ENCODE measurements at places on chromosomes 4 and X.

DNA sequence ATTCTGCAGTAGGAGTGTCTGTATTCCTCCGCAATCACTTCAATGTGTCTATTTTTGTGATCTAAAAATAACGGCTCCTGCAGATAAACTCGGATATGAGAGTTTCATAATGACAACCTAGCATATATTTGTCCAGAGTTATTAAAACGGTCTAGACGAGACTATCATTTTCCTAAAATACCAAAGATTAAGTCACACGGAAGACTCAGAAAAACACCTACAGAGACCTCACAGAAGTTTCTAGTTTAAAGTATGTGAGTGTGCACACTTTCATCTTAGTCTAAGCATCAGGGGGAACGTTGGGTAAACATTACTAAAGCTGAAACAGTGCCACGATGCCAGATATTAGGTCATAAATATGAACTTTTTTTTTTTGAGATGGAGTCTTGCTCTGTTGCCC, 156.9 kb downstream of the AFAP1 start:
- DNase-seq, result no peak

DNA sequence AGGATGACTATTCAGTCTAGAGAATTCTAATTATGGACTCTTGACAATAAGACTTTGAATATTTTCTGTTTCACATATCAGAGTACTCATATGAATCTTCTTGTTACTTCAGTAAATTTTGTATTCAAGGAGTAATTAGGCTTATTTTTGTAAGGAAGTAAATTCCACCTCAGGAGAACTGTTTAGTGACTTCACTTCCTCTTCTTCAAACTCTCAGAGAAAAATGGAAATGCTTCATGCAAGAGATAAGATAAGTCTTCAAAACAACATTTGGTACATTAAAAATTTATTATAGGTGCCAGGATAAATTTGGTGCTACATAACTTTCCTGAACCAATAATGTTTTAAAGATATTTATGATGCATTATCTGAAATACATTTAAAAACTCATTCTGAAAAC, 1421.9 kb downstream of the PCDH7 start:
- peak; percentile 2 for DNase-seq

DNA sequence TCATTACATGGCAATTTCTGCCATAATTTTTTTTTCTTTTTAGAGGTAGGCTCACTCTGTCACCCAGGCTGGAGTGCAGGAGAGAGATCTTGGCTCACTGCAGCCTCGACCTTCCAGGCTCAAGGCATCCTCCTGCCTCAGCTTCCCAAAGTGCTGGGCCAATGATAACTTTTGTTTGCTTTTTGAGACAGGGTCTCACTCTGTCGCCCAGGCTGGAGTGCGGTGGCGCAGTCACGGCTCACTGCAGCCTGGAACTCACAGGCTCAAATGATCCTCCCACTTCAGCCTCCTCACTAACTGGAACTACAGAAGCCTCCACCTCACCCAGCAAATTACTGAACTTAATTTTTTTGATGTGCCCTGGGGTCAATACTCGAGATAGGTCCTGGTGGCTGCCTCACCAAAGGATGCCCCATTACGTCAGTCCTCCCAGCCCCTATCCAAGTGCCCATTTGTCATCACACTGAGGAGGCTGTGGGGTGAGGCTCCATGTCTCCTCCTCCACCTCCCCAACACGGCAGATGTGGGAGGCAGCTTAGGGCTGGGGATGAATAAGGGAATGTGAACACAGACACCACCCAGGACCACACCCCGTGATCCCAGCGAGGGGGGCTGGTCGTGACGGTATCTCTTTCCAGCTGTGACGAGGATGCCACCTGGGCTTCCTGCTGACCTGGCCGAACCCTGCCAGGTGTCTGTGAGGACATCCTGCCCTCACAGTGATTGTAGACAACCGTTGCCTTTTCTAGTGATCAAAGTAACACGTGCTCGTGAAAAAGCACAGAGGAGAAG, 12.4 kb upstream of the NKX1-1 start:
- no peak for DNase-seq

DNA sequence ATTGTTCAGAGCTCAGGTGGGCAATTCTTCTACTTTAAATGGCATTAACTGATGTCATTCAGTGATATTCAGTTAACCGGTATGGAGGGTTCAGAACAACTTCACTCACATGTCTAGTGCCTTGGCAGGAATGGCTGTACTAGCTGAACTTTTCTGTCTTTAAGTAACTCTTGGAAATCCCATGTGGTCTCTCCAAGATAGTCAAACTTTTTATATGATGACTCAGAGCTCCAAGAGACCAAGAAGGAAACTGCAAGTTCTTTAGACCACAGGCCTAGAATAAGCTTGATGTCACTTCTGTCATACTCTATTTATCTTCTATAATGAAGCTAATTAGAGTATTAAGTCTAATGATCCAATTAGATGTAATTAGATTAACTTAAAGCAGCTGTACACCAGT, 24.9 kb downstream of the LHFPL1 start:
- peak; percentile 76 for DNase-seq

GRCh38 chrX:69066021-69066757, 99.1 kb downstream of the PJA1 start:
- DNase-seq, result no peak

DNA sequence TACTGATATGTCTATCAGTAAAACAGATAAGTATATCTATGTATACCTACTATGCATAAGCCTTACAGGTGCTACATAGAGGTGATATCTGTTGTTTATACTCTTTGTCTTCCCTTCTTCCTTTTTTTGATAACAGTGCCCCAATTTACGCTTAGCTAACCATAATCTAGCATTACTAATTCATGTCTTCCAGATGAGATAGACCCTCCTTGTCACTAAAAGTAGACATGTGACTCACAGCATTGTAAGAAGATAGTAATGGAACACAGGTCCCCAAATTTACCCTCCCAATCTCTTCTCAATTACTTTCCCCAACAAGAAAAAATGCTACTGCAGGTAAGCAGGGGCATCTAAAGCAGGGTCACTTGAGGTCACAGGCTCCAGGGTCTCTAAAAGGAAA, 7.9 kb upstream of the NFKB1 start:
- no peak for DNase-seq

GRCh38 chrX:100487795-100488194, 77.7 kb upstream of the PCDH19 start:
- DNase-seq, result no peak

DNA sequence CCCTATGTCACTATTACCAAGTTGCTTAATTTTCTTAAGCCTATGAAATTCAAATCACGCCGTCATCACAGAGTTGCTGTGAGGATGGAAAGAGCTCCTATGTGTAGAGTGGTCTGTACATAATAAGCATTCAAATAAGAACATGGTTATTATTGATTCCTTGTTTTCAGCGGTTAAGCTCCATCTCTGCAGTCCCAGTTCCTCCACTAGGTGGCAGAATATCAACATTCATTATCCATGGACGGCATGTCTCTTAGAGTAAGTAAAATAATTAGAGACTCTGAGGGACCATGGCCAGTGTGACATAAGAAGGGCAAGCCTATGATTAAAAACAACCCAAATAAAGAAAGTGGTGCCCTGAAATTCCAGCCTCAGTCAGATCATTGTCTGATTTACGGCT, 132.5 kb upstream of the NHS start:
- peak; percentile 46 for DNase-seq

DNA sequence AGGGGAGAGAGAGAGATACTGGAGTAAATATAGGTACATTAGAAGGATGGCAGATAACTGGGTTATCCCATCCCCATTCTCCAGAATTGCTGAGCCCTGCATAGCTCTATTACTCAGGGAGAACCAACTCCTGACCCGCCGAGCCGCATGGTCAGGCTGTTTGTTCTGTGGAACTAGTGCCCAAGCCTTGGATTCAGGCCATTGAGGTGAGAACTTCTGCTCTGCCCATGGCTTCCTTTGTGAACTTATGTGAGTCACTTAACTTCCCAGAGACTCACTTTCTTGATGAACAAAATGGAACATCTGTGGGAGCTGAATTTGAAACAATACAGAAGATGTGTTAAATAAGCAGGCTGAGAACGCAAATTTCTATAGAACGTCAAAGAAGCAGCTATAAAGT, 54.2 kb downstream of the SPATA18 start:
- no peak for DNase-seq

DNA sequence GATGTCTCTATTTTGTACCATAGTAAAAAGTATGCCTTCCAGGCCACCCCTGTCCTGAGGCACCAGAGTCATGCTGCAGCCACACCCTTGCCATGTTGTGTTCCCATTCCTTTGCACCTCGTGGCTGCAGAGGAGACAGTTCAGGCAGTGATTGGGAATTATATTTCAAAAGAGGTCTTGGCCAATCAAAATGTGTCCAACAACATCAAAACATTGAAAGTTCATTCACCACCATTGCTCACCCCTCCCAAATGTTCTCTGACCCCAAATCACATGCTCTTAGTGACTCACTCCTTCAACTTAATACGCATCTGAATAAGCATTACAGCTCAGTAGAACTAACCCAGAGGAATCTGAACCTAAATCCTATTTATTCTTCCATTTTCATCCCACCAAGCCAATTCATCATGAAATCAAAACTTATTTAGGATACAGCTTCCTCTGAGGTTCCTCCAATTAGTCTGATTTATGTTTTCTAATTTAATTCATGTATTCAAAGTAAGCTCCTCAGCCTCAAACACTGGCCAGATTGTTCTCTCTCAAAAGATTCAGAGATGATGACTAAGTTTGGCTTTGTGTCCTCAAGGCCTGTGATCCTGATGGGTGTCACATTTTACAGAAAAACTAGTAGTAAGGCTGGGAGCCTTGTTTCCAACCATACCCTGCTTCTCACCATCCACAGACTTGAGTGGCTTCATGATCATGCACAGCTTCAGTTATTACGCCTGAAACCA, 323.2 kb upstream of the INTU start:
- DNase-seq, result no peak

- DNase-seq, result peak; percentile 62
These were observed 28.6 kb downstream of the SCLT1 start for GRCh38 chr4:129064717-129065116.

GRCh38 chr4:108536577-108536976, 83.8 kb upstream of the RPL34 start:
- no peak for DNase-seq

- DNase-seq, result no peak
These were observed 8.1 kb upstream of the ADGRG4 start for GRCh38 chrX:136292656-136293055.

DNA sequence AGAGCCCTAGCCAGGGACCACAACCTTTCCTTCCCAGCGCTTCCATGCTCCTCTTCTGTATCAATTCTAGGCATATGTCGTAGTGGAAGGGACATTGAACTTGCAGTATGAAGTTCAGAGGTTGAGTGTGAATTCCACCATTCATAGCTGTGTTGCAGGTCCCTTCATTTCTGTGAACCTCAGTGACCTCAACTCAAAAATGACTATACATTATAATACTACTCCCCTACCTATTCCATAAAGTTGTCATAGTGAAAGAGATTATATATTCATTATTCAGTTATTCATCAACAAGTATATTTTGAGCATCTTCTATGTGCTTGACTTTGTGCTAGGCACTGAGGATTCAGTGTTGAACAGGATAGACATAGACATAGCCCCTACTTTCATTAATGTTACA, 28.0 kb downstream of the SH3BGRL start:
- no peak for DNase-seq

DNA sequence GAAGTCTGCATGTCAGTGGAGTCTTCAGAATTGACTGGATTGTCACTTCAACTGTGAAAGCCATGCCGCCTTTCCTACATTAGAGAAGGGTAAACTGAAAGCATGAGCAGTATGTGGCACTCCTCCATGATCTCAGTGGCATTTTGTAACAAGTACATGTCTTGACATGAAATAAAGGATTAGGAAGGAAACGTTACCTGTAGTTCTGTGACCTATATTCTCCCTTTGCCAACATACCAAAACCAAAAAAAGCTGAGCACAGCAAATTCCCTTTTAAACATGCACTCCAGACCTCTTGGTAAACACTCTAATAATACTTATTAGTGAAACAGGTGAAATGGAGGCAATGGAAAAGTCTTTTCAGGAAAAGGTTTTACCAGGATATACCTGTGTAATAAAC, 344.2 kb downstream of the GRIA2 start:
- DNase-seq, result no peak

GRCh38 chrX:20173856-20174255, 32.2 kb upstream of the EIF1AX start:
- DNase-seq, result no peak

DNA sequence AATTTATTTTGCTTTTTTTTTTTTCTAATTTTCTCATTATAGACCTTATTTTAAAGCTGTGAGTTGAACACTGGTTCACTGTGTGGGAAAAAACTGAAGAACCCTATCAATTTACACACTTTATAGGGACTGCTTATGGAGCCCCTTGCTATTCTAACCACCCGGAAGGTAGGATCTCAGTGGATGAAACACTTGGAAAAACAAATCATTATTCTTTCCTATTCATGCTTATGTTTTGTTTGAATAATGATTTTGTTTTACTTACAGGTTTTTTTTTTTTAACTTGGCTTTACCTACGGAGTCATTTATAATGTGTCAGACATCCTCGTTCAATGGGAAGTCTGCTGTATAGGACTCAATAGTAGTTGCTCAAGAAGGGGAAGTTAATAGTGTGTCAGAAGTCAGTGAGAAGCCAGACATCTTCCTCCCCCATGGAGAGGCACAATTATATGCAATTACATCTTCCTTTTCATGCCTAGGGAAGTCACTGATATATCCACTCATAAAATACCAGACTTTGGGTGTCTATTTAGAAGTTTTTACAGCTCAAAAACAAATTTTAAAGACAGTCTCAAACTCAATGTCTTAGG, 113.2 kb downstream of the ARSF start:
- DNase-seq, result no peak

- DNase-seq, result no peak
These were observed 263.8 kb downstream of the PRDM5 start for GRCh38 chr4:120658772-120659171.

DNA sequence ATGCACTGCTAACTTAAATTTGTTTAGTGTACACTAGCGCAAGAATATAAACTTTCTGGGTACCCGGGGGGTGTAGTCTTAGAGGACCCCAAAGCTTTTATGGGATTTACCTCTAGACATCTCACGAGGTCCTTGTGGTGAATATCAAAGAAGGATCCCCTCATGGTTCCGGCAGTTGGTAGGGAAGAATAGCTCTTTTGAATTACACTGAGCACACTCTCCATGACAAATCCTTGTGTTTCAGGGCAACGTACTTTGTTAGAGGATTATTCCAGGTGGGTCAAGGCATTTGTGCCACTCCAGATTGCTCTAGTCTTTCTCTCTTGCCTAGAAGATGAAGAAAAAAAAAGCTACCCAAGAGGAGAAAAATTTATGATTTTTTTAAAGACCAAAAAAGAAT, 387.6 kb downstream of the PDHA2 start:
- DNase-seq, result no peak

Data from fibroblast of upper back skin (primary cell).